Mesendoderm (in vitro differentiated cells): ENCODE measurements at places on chromosomes 7 and 10.

DNA sequence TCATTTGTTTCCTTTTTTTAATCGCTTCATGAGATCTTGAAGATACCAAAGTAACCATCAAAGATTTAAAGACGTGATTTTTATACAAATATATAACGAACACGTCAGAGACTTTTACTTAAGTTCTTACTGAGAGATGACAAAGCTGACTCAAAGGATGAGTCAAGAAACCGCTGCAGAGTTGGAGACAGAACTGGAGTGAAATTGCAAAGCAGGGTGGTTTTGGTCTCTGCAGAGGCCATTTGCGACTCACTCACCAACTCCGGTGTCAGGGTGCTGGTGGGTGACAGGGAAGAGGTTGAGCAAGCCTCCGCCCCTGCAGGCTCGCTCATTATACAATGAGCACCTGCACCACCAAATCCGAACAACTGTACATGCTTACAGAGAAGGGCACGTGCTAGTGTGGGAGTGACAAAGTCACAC is 75.2 kb downstream of the DNAJB6 start:
- no peak for DNase-seq

DNA sequence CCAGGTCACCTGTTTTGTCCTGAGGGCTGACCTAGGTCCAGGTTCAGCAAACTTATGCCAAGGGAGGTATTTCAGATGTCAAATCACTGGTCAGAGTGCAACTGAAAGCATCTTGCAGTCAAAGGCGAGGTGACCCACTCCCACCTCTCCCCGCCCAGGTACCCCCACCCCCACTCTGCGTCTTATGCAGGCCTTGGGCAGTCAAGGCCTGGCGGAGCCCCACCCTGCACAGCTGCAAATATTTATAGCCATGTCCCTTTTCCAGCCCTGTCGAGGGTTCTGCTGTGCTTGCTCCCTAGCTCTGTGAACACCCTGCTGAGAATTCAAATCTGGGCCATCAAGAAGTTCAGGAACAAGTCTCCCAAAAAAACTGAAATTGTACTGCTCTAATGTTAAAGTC is 40.6 kb upstream of the BMPR1A start:
- no peak for DNase-seq

DNA sequence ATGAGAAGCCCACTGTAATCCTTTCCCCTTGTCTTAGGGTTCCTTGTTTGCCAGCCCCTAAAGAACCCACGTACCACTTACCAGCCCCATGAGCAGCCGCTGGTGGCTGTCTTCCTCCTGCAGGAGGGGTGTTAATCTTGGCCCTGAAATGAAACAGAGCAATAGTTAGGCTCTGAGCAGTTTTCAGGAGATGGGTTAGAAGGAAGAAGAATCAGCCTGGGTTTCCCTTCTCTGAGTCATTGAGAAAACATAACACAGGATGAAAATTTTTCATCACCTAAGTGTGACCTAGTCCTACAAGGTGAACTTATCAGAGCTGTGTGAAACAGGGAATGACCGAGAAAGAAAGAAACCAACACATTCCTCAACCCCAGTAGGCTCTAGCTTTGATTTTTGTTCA is 90.0 kb downstream of the GSAP start:
- DNase-seq = no peak

DNA sequence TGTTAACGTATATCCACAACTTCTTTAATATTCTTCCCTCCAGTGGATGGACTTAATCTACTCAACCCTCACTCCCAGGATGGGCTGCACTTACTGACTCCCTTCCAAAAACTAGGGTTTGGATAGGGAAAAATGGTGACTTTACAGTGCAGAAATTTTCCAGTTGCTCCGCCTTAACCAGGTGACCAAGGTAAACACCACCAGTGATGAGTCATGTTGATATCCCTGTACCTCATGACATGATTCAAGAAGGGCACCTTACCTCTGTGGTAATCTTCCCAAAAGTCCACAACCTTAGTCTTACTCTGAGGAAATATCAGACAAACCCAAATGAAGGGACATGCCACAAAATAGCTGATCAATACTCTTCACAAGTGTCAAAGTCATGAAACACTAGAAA is 3.5 kb upstream of the GSTK1 start:
- DNase-seq = peak; percentile 13

DNA sequence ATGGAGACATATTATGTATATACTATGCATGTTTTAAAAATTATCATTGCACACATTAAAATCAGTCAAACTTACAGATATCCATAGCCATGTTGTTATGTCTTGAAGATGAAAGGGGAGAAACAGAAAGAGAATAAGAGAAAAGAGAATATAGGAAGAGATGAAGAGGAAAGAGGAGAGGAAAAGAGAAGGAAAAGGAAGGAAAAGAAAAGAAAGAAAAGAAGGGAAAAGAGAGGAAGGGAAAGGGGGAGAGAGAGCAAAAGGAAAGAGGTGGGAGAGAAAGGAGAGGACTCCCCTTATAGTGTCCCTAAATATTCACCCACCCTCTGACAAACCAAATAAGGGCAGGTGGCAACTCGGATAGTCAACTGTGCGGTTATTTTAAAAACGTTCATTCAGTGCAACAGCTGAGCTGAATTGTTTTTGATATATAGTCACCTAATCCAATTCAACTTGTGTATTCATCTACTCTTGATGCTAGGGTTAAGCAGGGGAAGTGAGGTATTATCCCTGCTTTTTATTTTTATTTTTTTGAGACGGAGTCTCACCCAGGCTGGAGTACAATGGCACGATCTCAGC is 14.6 kb downstream of the SVIL start:
- DNase-seq = no peak

- DNase-seq = no peak
These were observed 13.5 kb downstream of the PRF1 start for GRCh38 chr10:70588859-70589570.

- DNase-seq = no peak
These were observed 85.5 kb upstream of the LRRC4 start for GRCh38 chr7:128116740-128117139.

DNA sequence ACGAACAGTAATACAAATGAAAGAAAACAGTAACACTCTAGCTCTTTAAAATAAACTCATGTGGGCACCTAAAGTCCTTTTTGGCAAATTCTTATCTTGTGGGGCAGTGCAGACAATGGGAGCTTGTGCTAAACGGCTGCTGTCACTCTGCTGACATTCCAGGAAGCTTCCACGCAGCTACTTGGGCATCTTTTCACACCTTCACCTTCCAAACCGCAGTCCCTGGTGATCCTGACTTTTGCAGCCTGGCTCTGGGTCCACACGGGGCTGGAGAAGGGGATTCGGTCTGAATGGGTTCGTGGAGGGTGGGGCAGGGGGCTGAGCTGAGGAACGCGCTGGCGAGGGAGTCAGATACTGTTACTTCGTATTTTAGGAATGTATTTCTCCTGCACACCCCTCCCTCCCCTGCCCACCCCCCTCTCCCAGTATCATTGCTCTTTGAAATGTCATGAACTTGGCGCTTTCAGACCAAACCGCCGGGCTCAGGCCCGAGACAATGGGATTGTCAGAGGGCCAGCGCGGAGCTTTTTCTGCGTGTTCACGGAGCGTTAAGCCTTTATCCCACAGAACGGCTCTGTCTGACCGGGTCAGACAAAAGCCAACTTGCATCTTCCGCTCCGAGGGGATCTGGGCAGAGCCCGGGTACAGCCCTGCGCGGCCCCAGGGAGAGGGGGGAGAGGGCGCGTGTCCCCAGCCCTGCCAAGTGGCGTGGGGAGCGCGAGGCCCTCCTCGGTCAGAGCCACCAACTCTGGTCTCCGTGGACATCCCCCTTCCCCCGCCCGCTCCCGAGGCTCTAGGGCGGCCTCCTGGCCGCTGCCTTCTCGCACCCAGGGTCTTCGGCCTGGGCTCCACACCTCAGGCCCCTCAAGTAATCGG is 76.7 kb upstream of the EN2 start:
- DNase-seq = no peak

DNA sequence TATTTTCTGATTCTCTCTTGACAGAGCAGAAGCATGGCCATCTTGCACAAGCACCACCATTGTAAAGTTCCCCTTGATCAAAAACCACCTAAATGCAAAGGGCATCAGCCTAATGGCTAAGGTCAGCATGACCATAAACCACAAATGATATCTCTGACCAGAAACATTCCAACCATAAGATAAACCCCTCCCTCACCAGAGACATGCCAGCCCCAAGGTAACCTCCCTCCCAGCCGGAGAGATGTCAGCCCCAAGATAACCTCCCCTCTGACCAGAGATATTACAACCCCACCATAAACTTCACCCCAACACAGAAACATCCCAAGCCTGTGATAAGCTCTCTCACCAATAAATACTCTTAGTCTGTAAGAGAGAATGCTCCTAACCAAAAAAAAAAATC is 72.1 kb upstream of the CDK1 start:
- no peak for DNase-seq

GRCh38 chr10:74199315-74199714 is 48.3 kb downstream of the ADK start:
- no peak for DNase-seq

GRCh38 chr7:89283302-89283701 is 487.8 kb upstream of the TEX47 start:
- no peak for DNase-seq

DNA sequence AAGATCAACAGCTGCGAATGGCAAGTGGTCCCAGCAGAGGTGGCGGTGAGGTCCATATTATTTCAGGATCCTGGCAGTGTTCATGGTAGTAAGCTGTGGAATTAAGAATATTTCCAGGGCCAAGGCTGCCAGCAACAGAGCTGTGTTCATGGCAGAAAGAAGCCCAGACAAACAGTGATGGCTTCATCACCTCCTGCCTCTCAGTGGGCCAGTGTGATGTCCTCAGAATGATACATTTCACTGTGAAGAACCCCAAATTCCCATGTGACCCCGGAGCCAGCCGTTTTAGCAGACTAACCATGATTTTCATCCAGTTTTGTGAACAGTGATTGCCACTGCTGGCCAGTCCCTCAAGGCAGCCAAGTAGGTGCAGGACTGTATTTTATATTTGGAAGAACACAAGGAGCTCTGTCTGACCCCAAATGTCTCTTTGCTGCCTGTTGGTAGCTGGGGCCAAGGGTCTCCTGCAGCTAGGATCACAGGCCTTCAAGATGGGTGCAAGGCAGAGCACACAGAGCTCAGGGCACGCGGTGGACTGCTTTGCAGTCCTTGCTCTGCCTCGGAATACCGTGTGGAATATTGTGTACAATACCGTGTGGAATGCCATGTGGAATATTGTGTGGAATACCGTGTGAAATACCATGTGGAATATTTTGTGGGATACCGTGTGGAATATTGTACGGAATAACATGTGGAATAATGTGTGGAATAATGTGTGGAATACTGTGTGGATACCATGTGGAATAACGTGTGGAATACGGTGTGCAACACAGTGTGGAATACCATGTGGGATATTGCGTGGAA is 132.3 kb upstream of the CHST15 start:
- DNase-seq = no peak

DNA sequence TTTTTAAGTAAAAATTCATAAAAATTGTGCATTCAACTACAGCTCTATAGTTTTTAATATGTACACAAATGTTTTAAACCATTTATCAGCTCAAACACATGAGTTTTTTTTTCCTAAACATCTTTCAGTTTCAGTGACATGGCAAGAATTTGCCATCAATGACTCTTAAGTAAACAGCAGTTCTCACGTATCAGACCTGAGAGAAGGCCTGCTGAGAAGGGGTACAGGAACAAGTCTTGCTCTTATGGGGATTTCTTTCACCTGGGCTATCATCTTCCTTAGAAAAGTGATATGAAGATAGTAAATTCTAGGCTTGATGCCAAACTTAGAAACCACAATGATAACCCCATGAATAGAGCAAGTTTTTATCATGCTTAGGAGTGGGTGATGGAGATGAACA is 467.8 kb downstream of the ARL4A start:
- peak; percentile 69 for DNase-seq

DNA sequence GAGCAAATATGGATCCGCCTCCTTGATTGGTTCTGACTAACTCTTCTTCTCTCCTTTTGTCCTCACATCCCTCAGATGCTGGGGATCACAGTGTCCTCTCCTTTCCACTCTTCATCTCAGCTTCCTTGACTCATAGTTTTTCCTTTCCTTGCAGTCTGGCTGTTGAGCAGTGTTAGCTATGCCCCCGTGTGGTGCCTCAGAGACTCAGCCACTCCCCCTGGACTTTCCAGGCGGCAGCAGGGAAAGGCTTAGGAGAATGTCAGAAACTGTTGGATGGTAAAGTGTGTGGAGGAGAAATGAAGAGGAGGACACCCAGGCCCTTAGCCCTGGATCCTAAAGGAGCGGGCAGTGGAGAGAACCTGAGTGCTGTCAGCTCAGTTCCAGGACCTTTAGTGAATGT is 267.5 kb downstream of the CELF2 start:
- DNase-seq = peak; percentile 16

- DNase-seq = no peak
These were observed 113.9 kb upstream of the PRR15 start for GRCh38 chr7:29449569-29450260.

- DNase-seq = peak; percentile 26
These were observed 1454.8 kb upstream of the LRRTM3 start for GRCh38 chr10:65470986-65471385.

DNA sequence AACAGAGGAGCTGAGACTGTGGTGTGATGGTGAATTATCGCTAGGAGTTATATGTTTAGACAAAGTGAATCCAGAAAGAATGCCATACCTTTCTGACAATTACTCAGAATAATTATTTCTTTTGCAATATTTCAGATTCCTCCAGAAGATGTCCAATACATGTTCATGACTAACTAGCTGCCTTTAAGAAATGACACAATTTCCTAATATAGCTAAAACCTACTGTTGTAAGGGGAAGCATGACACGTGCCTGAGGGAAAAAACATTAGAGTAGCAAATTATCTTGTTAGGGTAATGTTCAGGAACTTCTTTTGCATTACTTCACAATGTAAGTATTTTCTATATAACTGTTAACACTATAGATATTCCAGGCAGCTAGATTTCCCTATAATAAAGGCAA is 150.3 kb downstream of the COL28A1 start:
- no peak for DNase-seq

DNA sequence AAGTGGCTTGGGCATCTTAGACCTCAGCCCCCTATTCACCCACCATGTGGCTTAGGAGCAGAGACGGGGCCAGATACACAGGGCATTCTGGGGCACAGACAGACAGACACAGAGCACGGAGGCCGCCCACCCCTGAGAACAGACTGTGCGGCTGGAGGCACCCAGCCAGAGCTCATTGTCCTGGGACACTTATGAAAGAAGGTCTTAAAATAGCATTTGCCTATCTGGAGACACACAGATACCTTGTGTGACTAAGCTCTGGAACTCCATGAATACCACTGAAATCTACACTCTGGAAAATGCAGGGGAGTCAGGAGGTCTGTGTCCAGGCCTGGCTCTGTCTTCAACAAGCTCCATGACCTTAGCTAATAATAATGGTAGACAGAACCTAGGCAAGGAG is 41.4 kb upstream of the ADO start:
- no peak for DNase-seq

GRCh38 chr10:97119058-97119745 is 66.6 kb downstream of the SLIT1 start:
- DNase-seq = peak; percentile 4

- no peak for DNase-seq
These were observed 259.1 kb upstream of the KLF6 start for GRCh38 chr10:4043897-4044665.

- DNase-seq = no peak
These were observed 229.5 kb downstream of the ARHGAP21 start for GRCh38 chr10:24494236-24494635.
